WTC11 (cell line): ENCODE measurements at places on chromosomes 5 and 9. TPM values are rescaled to one million over a fixed set of nuclear protein-coding genes. Genes with fewer than 3 reads are reported as not detected.

PRRX2 gene
- 6.9 to 10.7 TPM (median 8.2 TPM) in 3 replicates for total RNA-seq

IFNA17 gene
- total RNA-seq, result not detected in 3 replicates

NME5 gene
- 0.74 to 0.89 TPM in 2 of 3 replicates, not detected in the other for total RNA-seq

MARCOL gene
- not detected in 3 replicates for total RNA-seq

DNA sequence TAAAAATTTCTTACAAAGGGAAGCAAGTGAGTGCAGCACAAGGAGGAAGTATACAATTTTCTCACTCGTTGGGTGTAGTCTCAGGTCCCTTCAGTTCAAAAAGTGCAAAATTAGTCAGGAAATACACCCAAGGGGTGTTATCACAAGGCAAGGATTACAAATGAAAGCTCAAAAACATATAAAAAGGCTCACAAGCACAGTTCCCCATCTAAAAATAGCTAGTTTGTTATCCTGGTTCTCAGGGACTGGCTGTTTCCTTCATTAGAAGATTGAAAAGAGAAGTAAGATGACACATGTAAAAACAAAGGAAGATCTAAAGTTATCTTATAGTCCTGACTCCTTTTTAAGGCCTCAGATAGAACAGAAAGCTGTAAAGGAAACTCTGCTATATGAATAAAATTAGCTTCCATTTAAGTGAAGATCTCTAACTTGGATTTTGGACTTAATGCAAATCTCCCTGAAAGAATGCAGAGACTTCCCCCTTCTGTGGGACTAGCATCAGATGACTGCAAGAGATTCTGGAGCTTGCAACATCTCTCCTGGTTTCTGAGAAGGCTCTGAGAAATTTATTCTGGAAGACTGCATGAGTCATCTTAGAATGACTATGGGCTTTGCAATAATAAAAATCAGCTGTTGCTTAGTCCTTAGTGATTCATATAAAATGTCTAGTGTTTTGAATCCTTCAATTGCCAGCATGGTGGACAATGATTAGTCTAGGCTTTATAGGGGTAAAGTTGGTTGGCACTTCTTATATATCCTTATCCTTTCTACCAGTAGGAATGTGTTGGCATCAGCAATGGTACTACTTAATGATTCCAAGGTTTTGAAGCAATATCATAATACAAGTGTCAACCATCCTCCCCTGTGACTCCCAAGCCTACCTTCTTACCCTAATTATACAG is 25.4 kb downstream of the DAB2 start:
- H3K27ac ChIP-seq, result no peak overlapping the region; the same call in 1 of the 2 replicates
- no peaks in the 10 kb centered on the region for H3K27me3 ChIP-seq

GRCh38 chr5:98734646-98735045 is 38.8 kb upstream of the RGMB start:
- no peaks in the 10 kb centered on the region for H3K27me3 ChIP-seq
- DNase-seq, result no peak
- peaks cover 6% of the 10 kb centered on the region for H3K4me1 ChIP-seq
- H3K4me3 ChIP-seq, result no peak overlapping the region

ZNF484 gene
- 12.8 to 14.1 TPM (median 13.3 TPM) in 3 replicates for total RNA-seq

- 0 out of 2 replicates have a peak, but pooled peaks cover 2% of the 10 kb centered on the region for H3K36me3 ChIP-seq
- no peaks in the 10 kb centered on the region; the same call in 1 of the 2 replicates for H3K27me3 ChIP-seq
- H3K27ac ChIP-seq, result no peak overlapping the region
Observed at GRCh38 chr9:34139477-34140146, 13.1 kb upstream of the DCAF12 start.
